Stimulated activated CD8-positive, alpha-beta memory T cell treated with anti-CD3 and anti-CD28 coated beads, Interleukin-4, amount 100 ng/mL, for 4 hours (primary cell): ENCODE measurements at places on chromosomes 2 and 18.

- DNase-seq: no peak
Measured at GRCh38 chr18:13371689-13372418, 153.3 kb downstream of the LDLRAD4 start.

DNA sequence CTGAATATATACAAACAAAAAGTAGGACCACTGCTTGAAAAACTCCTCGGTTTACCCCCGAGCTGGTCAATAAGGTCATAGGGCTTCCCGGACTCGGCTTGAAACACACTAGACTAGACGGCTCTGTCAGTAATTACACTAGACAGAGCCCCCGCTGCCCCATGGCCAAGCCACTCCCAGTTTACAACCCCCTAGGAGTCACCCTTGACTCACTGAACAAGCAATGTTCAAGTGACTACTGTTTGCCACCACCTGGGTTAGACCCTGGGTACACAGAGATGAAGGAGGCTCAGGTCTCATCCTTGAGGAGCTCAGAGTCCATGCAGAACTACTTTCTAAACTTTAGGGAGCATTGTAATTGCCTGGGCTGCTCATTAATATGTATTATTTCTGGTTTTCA is 13.7 kb upstream of the PRELID3A start:
- DNase-seq: no peak

DNA sequence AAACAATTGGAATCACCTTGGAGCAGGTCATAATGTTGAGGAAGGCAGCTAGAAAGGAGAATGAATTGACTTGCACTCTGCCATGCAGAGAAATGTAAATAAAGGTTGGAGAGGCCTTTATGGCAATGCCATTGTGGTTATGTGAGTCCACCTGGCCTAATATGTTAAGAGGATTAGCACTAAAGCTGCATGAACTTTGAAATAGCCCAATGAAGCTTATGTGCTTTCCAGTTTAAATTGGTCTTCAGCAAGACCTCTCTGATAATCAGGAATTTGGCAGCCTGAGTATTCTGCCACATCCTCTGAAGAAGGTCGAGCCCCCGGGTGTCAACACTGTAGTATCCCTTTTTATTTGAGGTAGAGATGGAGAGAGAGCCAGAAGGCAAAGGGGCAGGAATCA is 464.9 kb downstream of the CDH2 start:
- DNase-seq: no peak

DNA sequence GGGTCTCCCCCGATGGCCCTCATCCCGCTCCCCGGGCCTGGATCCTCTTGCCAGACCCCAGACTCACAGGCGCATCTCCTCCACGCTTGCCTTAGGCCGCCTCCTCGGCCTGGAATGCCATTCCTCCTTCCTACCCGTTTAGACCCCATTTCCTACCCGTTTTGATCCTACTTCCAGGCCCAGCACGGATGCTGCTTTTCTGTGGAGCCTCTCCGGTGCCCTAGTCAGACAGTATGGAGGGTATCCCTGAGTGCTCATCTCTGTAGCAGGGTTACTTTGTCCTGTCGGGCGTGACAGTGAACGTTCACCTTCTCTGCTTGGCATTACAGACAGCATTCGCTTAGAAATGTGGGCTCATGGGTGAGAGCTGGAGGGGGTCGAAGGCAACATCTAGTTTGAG is 9.3 kb downstream of the TOGARAM2 start:
- no peak for DNase-seq

- DNase-seq: no peak
Measured at GRCh38 chr2:14479486-14479885, 153.0 kb upstream of the LRATD1 start.

GRCh38 chr18:34604591-34604990 is 105.5 kb upstream of the DTNA start:
- DNase-seq: no peak

GRCh38 chr18:74450626-74451025 is 6.5 kb downstream of the DIPK1C start:
- DNase-seq: no peak

GRCh38 chr2:207227062-207227748 is 61.5 kb upstream of the KLF7 start:
- no peak for DNase-seq

- DNase-seq: no peak
Measured at GRCh38 chr2:183269956-183270355, 145.7 kb downstream of the NUP35 start.

GRCh38 chr2:5826979-5827655 is 134.9 kb downstream of the SOX11 start:
- no peak for DNase-seq

- DNase-seq: no peak
Measured at GRCh38 chr2:31937741-31938140, 73.1 kb downstream of the MEMO1 start.

DNA sequence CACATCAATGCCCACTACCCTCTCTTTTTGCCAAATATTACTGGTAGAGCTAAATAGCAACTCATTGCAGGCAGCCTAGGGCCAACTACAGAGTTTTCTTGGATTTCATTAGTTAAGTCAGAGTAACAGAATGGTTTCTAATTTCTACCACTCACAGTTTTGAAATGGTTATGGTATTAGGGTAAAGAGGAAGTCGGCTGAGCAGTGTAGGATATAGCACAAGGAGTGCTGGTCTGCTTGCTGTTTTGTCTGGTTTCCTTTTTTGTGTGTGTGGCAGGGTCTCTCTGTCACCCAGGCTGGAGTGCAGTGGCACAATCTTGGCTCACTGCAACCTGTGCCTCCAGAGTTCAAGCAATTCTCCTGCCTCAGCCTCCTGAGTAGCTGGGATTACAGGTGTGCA is 289.2 kb upstream of the CCDC68 start:
- DNase-seq: no peak

GRCh38 chr2:109157563-109158105 is 28.6 kb downstream of the SH3RF3 start:
- DNase-seq: no peak
